ENCODE measurements at places on chromosomes 3 and 15.
A peak's percentile ranks its signal among the peaks of the same experiment; 100 is the strongest.

DNA sequence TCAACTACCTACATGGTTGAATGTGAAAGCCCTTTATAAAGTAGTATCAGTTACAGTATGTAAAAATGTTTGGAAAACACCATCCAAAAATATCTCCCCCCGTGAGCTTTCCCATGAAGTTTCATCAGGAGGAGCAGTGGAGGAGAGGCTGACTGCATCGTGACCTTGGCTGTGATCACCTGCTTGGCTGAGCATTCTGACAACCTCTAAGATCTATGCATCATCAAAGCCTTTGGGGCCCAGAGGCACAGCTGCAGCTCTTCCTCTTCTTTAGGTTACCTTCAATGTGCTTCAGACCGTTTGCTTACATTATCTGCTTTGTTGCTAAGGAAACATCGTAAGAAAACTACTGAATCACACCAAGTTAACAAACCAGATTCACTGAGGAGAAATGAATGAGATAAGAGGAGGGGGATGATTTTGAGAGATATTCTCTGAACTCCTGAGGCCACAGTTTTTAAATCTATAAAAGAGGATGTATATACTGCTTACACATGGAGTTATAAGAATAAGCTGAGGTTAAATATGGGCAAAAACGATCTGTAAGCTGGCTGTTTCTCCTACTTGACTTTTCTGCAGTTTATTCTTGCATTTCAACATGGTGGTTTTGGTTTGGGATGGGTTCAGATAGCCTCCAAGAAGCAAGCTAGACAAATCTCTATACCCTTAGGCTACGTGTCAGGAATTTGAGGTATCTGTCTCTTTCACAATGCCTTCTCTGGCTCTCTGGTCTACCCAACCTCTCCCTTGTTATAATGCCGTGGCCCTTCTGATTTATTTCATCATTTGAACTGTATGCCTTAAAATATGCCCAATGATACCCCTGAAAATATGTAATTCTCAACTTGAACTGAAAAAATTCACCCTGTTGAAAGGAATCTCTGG lies 4.0 kb downstream of the GCSAM start:
- DNase-seq, result no peak

DNA sequence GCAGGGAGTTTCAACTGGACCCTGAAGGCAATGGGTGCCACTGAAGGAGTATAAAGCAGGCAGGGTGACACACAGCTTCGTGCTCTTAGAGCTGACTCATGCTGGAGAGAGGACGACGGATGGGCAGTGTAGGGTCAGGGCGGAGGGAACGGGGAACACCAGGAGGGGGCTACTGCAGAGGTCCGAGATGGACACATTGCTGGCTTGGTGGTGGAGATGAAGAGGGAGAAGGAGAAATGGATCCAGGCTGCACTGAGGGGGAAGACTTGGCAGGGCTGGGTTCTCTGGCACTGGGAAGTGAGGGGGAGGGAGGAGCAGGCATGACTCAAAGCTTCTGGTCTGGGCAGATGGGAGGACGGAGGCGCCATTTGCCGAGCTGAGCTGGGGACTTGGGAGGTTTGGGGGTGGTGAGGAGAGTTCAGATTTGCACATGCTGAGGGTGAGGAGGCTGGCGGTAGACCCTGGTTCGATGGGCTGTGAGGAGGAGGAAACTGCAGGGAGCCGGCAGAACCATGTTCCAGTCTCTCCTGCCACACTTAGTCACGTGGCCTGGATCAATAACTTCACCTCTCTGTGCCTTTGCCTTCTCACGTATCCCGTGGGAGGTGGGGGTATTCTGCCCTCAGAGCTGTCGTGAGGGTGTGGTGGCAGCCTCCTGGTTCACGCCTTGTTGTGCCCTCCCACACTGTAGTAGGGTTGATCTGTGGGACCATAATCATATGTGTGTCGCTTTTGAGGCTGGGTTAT lies 4.6 kb upstream of the KCTD6 start:
- DNase-seq, result no peak

DNA sequence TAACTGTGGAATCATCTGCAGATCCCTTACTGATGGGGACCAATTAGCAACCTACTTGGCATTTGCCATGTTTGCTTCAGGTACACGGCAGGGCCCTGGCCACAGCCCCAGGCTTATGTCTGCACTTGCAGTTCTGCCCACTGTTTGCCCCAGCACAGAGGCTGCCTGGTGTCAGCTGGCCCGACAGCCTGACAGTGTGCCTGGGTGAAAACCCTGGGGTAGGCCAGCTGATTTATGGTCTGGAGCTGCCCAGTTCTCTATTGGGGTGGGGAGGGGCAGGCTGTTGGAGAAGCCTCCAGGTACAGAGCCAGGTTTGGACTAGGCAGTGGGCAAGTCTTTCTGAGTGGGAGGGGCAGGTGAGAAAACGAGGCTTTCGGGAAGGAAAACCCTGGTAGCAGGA lies 11.2 kb upstream of the TGM5 start:
- DNase-seq, result no peak

GRCh38 chr15:97748576-97748975 lies 211.9 kb upstream of the ARRDC4 start:
- no peak for DNase-seq

DNA sequence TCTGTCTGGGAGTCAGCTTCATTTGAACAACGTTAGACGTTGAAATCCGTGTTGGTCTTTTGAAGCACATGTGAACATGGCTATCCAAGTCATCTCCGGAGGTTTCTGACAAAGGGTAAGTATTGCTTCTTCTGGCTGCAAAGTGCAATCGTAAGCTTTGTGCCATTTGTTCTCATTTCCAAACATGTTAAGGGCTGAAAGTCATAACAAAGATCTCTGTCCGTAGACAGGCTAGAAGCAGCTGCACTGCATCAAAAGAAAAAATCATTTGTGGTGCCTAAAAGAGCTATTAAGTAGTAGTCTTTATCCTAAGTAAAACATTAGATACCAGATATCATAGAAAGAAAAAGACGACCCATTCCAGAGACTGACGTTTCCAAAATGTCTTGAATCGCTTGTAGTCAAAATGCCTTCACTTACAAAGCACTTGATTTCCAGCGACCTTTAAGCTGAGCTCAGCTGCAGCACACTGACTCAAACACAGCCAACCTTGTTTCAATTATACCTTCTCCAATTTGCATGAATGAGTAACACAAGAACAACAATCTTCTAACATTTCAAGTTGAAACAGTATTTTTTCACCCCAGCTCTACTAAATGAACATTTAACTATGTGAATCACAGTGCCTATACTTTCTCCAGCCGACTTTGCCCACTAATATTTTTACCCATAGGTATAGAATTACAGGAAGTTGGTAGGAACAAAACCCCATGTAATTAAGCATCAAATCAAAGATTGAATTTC lies 76.6 kb downstream of the NEDD4 start:
- no peak for DNase-seq

- DNase-seq, result no peak
Measured at GRCh38 chr3:58464866-58465265, 27.0 kb upstream of the KCTD6 start.

DNA sequence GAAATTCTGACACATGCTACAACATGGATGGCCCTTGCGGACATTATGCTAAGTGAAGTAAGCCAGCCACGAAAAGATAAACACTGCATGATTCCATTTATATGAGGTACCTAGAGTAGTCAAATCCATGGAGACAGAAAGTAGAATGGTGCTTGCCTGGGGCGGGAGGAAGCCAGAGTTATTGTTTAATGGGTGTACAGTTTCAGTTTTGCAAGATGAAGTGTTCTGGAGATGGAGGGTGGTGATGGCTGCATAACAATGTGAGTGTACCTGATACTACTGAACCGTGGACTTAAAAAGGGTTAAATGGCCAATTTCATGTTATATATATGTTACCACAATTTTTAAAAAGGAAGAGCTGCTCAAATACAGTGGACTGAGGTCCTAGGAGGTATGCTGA lies 66.9 kb downstream of the SEMA5B start:
- no peak for DNase-seq

DNA sequence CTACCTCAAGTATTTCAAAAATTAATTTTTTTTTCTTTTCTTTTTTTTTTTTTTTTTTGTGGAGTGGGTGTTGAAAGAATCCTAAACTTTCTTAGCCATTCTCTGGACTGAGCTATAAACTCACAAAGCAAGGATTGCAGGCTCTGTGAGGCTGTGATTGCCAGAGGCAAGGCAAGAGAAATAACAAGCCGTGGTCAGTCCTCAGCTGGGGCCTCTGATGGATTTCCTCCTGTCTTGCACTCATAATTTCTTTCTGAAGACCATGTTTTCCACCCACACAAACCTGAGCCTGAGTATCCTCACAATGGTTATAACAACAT lies 1.3 kb downstream of the CX3CR1 start:
- no peak for DNase-seq

DNA sequence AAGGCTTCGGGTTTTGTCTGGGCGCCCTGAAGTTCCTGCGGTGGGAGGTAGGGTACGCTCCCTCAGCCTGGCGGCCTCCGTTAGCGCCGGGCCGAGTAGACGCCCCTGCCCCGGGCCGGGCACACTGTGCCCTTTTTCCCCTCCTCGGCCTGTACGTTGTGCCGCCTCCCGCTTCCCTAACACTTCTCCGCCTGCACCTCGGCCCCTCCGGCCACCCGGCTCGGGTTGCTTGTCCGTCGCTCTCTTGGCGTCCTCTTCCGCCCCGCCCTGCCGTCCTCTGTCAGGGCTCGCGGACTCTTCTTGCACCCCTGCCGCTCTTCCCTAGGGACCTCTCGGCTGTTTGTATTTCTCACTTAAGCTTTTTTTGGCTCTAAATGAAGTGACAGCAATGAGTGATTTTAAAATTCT lies 384 bp downstream of the KNL1 start:
- peak; percentile 46 for DNase-seq

- DNase-seq, result no peak
Measured at GRCh38 chr3:133447750-133448477, 48.1 kb downstream of the BFSP2 start.

DNA sequence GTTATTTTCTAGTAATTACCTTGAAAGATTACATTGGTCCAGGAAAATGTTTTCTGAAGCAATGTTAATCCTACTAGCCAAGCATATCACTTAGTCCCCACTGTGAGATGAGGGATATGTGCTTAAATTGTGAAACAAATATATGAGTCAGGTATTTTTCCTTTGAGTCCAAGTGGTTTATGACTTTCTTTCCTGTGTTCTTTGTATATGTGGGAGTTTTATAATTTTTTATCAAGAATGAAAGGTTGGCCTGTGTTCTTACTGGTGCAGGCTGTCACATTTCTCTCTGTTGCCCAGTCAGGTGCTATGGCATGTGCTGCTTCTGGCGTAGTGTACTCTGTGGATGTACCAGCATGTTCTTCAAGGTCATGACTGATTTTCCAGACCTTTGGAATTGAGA lies 147.4 kb downstream of the CMSS1 start:
- DNase-seq, result no peak

DNA sequence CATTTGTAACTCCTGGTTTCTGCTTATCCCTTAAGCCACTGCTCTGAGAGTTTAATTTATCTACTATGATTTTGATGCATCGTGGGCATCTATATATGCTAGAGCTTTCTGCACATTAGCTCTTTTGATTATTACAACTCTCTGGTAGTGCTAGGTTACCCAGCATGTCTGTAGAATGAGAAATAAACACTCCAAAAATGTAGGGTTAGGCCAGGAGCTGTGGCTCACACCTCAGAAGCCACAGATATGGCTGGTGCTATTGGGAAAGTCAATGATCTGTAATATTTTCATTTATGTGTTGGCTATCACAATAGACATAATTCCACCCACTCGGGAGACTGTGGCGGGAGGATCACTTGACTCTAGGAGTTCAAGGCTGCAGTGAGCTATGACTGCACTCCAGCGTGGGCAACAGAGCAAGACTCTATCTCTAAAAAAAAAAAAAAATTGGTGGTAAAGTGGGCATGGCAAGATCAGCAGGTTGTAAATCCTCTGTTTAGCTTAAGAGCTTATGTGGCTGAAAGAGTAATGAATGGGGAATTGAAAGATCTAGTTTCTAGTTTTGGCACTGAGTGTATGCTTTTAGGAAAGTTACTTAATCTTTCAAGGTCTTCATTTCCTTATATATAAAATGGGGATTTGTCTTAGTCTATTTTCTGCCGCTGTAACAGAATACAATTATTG lies 6.3 kb downstream of the TIGIT start:
- no peak for DNase-seq

GRCh38 chr3:135106445-135106844 lies 311.4 kb downstream of the EPHB1 start:
- DNase-seq, result no peak

- DNase-seq, result peak; percentile 3
Measured at GRCh38 chr3:36792342-36792741, 28.0 kb upstream of the DCLK3 start.

- DNase-seq, result no peak
Measured at GRCh38 chr15:32856753-32857152, 138.9 kb downstream of the GREM1 start.

DNA sequence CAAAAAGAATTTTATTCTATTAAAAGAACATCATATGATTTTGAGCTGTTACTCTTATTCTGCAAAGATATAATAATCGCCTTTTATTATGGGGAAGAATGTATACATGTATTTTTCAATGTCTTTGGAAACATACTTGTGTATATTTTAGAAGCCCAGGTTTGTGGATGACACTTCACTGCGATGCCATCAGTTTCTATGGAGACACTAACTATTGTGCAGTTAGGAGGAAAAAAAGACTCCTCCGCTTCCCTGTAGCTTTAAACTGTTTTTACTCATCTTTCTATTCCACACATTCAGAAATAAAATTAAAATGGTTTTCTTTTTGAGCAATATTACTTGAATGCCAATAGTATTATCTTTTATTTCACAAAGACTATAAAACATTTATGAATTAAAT lies 305.0 kb downstream of the NLGN1 start:
- no peak for DNase-seq

DNA sequence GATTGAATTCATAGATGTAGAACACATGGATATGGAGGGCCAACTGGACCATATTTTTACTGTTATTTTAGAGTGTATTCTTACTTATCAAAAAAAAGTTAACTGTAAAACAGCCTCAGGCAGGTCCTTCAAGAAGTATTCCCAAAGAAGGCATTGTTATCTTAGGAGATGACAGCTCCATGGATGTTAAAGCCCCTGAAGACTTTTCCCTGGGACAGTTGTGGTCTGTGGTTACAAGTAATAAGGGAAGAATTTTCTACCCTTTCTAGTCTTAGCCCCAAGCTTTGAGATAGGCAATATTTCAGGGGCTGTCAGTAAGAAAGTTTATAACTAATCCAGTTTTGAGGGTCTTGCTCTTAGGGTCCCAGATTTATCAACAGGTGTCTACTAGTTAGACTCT lies 62.5 kb downstream of the LRRC49 start:
- DNase-seq, result no peak
